ENCODE measurements at places on chromosomes 2 and 18. TPM values are rescaled to one million over a fixed set of nuclear protein-coding genes. Genes with fewer than 3 reads are reported as not detected.

The VRK2 gene
- 14.7 TPM for total RNA-seq

The LRP2 gene
- 0.62 TPM for total RNA-seq

The LYG2 gene
- total RNA-seq = not detected

The CPLX4 gene
- total RNA-seq = not detected

Measured in activated naive CD4-positive, alpha-beta T cell treated with anti-CD3 and anti-CD28 coated beads for 36 hours (primary cell).